ENCODE measurements at places on chromosomes 7 and 10.
A peak's percentile ranks its signal among the peaks of the same experiment; 100 is the strongest.

DNA sequence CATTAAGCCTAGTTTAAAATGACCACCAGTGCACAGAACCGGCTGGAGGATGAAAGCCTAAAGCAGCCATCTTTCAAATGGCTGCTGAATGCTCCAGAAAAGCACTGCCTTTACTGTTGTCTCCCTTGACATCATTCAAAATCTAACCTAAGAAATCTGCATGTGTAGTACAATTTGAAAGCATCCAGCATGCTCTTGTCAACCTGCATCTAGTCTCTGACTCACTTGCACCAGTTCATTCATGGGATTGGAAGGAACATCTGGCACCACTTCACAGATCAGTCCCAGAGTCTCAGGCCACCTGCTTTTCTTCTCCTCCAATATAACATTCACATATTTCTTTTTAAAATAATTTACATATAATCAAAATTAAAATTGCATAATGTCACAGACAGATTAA lies 76.2 kb downstream of the RNF133 start:
- no peak for DNase-seq

- DNase-seq: no peak
Measured at GRCh38 chr10:117136391-117136975, 1.6 kb downstream of the VAX1 start.

GRCh38 chr7:20440472-20441105 lies 109.9 kb downstream of the ITGB8 start:
- DNase-seq: no peak

GRCh38 chr7:134692344-134692705 lies 45.7 kb downstream of the BPGM start:
- DNase-seq: no peak

DNA sequence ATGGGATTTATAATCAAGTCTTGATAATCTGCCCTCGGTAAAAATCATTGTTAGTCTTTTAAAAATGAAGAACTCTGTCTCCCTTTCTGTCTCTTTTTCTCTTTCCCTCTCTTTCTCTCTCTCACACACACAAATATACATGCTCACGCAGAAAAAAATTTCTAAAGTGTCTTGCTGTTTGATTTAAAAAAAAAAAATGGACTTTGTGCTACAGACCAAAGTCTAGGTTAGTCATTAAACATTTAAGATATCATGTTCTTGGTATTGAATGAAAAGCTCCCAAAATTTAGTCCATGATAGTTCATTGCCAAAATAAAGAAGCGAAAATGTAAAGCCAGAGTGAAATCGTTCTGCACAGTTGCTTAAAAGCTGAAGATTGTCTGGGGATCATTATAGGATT lies 665.8 kb downstream of the SORCS1 start:
- DNase-seq: no peak

- no peak for DNase-seq
Measured at GRCh38 chr7:26165950-26166683, 14.1 kb downstream of the NFE2L3 start.

DNA sequence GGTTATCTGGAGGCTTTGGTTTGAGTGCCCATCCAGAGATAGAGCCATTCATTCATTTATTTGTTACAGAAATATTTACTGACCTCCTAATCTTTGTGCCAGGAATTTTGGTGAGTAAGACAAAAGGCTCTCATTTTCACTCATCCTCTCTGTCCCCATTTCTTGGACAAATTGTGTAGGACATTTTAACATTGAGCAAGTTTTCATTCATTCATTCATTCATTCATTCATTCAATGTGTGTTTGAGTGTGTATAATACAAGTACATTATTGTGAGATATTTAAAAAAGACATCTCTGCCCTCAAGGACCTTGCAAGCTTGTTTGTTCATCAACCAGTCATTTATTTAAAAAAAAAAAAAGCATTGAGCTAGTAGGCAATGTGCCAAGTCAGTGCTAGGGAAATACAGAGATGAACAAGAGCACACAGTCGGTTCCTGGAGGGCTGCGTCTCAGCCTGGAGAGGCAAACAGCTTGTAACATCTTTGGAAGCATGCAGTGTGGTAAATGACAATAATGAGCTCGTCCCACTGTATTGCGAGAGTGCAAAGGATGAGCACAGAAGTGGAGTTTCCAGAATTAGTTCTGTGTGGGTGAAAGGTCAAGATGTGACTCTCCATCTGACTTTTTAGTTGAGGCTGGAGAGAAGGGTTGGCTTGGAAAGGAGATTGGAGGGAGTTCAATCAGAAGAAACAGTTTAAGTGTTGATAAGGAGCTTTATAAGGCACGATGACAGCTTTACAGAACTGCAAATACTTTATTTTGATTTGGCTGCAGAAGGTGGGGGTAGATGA lies 50.5 kb upstream of the HBP1 start:
- no peak for DNase-seq

- no peak for DNase-seq
Measured at GRCh38 chr7:123522066-123522465, 12.3 kb downstream of the IQUB start.

GRCh38 chr10:132921086-132921485 lies 21.3 kb downstream of the CFAP46 start:
- DNase-seq: no peak

GRCh38 chr10:8104005-8104404 lies 49.5 kb downstream of the GATA3 start:
- DNase-seq: no peak

DNA sequence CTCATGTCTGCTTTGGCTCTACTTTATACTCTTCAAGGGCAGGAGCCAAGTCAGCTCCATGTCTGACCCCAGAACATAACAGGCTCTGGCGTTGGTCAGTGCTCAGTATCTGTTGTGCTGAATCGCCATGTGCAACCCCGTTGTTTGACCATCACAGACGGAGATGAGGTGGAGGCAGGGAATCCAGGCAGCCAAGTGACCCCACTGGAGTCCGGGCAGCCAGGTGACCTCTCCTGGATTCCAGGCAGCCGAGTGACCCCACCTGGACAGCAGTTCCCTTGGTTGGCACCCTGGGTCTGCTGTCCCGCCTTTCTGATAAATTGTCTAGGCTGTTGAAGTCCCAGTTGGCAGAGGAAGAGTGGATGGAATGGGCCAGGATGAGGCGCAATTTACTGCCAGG lies 232.2 kb downstream of the TCERG1L start:
- DNase-seq: no peak

DNA sequence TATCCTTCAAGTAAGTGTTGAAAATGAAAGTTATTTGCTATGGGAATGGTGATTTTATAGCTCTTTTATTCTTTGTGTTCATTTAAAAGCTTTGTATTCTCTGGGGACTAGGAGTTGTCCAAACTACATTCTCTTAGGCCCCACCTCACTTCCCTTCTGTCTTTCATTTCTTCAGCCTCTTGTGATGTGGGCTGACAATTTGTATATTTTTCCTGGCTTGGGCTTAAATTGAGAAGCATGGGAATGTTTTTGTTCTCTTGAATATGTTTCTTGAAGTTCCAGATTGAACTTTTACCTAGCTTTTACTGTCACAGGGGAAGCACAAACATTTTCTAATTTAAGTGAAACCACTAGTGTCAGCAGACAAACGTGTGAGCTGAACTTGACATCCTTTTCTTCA lies 27.9 kb downstream of the BBS9 start:
- no peak for DNase-seq

DNA sequence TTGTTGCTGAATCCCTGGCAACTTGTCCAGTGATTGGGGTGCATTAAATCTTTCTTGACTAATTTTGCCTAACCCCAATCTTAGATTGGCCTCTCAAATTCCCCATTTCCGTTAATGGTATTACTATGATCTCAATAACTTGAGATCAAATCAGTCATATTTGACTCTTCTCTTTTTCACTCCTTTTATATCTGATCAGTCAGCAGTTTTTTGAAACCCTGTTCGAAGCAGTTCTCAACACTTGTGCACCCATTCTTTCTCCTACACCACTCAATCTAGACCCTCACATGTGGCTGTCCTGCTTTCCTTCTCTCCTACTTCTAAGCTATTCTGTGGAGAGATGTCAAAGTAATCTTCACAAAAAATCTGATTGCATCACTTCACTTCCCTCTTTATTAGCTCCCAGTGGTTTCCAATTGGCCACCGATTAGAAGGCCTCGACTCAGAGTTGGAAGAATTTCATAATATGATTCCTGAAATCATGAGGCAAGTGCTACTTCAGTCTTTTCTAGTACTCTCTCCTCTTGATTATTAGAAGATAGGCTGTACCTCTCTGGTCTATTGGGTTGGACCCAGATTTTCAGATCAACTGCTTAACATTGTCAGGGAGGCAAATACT lies 128.9 kb downstream of the ZNF365 start:
- DNase-seq: no peak

DNA sequence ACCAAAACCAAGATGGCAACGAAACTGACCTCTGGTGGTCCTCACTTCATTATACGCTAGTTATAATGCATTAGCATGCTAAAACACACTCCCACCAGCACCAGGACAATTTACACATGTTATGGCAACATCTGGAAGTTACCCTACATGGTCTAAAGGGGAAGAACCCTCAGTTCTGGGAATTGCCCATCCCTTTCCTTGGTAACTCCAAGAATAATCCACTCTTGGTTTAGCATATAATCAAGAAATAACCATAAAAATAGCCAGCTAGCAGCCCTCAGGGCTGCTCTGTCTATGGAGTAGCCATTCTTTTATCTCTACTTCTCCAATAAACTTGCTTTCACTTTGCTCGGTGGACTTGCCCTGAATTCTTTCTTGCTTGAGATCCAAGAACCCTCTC lies 191.1 kb downstream of the DOCK4 start:
- no peak for DNase-seq

DNA sequence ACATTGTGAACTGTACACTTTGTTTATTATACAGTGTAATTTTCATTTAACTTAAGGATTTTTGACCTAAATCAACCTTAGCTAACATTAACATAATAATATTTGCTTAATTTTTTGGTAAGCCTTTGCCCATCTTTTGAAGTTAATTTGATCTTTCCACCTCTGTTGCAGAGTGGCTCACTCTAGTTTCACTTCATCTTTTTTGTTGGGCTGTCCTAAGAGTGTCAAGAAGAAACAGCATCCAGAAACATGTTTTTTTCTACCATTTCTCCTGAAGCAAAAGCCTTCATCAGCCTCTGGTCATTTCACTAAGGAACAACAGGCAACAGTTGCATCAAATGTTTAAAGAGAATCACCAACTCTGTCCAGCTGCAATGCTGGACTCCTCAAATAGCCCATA lies 824.7 kb downstream of the REEP3 start:
- no peak for DNase-seq

GRCh38 chr10:62655337-62655994 lies 149.1 kb upstream of the ADO start:
- no peak for DNase-seq

- DNase-seq: no peak
Measured at GRCh38 chr10:6770846-6771245, 190.8 kb upstream of the PRKCQ start.

- DNase-seq: no peak
Measured at GRCh38 chr10:43235070-43235900, 31.6 kb downstream of the RASGEF1A start.

DNA sequence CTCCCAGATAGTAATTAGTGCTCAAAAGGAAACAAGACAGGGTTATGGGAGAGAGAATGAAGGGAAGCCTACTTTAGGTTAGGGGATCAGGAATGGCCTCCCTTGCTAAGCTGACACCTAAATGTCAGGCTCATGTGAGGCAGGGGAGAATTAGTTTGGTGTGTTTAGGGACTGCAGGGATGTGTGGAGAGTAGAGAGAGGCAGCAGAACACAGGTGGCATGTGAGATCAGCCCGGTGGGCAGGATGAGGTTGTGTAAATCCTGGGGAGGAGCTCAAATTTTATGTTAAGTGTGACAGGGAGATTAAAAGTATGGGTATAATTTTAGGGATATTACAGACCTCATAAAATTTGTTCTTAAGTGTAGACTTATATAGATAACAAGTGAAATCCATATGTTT lies 56.2 kb upstream of the ZNF438 start:
- no peak for DNase-seq

- no peak for DNase-seq
Measured at GRCh38 chr7:136183981-136184380, 206.8 kb upstream of the MTPN start.

DNA sequence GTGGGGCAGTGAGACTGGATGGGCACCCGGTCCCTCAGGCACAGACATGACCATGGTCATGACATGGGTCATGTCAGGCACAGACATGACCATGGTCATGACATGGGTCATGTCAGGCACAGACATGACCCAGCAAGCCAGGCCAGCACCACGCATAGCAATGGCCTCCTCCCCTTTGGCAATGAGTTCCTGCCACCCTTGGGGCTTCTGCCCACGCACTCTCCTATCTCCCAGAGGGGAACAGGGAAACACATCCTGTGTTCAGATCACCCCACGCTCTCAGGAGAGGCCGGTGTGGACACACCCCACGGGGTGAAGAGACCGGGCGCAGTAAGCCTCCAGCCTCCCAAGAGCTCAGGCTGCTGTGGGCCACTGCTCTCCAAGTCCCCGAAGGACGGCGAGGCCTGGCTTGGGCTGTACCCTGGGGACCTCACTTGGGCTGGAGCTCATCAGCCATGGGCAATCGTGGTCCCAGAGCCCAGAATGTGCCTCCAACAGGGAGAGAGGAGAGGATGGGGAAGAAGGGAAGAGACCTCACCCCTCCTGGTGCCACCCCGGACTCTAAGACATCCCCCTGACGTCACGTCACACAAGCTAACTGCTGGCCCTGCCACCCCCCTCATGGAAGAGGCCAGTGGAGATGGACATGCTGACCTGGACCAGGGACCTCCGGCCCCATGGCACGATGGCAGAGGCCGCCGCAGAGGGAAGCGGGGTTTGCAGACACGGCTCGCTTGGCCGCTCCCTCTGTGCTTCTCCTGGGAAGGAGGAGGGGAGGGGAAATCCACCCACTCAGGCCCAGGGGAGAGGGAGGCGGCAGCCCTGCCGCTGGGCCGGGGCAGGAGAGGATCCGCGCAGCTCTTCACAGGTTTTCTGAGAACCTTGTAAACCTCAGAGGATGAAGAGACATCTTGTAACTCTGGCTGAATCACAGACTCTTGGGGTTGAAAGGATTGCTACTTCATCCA lies 269.6 kb downstream of the ELFN1 start:
- peak; percentile 24 for DNase-seq

DNA sequence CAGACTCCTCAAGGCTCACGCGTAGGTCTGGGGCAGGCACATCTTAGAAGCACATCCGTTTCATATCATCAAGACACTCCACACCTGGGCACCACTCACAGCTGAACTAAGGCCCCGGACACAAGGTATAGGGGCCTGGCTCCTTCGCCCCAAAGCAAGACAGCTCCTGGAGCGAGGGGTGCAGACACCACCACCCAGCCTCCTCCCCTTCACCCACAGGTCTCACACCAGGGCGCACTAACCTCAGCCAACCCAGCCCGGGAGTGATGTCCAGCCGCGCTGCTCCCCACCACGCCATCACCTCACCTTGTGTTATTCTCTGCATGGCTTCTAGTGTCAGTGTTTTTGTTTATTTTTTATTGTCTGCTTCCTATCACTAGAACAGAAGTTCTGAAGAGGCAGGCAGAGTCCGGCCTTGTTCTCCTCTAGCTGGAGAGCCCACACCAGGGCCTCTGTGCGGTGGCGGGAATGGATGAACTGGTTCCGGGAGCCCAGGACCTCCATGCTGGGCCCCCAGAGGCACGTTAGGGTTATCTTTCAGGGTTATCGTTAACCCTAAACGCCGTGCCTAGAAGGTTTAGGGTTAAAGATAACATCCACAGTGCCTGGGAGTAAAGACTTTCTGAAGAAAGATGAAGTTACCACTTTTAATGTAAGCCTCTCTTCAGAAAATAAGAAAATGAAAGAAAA lies 21.8 kb downstream of the BRI3 start:
- no peak for DNase-seq

GRCh38 chr7:7317850-7318249 lies 135.5 kb downstream of the C1GALT1 start:
- no peak for DNase-seq
